Umbilical cord (tissue), 2 donors: ENCODE measurements at places on chromosomes 1 and 21. TPM values are rescaled to one million over a fixed set of nuclear protein-coding genes. Genes with fewer than 3 reads are reported as not detected.

Gene KCNK2
- total RNA-seq, result 1.9 TPM

GRCh38 chr1:156807627-156808026, 9.0 kb downstream of the SH2D2A start:
- no peak for DNase-seq

Gene STK40
- total RNA-seq, result 12.0 TPM

Gene KRTAP11-1
- 2.4 TPM for total RNA-seq
